ENCODE measurements at places on chromosomes 3 and 15.
A peak's percentile ranks its signal among the peaks of the same experiment; 100 is the strongest.

- DNase-seq, result peak; percentile 34
Measured at GRCh38 chr3:73401616-73402279, 223.0 kb downstream of the PDZRN3 start.

DNA sequence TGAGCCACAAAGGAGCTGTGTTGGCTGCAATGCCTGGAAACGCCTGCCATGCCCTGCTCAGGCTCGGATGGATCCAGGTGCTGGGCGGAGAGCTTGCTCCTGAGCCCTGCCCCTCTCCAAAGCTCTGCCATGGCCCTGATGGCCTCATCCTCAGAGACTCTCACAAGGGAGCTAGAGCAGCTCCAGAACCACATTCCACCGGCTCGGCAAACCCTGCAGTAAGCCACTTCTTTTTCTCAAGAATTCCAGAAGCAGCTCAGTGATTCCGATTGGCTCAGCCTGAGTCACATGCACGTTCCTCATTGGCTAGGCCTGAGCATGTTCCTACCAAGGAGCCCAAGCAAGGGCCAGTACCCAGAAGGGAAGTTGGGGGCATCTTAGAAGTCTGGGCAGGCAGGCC is 24.8 kb downstream of the TPRA1 start:
- no peak for DNase-seq

DNA sequence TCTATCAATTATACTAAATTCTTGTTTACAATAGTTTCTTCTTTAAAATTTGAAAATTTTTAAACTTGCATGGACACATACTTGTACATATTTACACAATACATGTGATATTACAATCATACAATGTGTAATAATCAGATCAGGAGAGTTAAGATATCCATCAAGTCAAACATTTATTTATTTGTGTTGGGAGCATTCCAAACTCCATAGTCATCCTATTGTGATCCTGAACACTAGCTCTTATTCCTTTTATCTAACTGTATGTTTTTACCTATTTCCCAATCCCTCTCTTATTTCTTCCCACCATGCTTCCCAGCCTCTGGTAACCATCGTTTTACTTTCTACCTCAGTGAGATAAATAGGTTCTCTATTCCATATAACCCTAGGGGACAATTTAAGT is 1219.2 kb downstream of the ZPLD1 start:
- DNase-seq, result no peak

DNA sequence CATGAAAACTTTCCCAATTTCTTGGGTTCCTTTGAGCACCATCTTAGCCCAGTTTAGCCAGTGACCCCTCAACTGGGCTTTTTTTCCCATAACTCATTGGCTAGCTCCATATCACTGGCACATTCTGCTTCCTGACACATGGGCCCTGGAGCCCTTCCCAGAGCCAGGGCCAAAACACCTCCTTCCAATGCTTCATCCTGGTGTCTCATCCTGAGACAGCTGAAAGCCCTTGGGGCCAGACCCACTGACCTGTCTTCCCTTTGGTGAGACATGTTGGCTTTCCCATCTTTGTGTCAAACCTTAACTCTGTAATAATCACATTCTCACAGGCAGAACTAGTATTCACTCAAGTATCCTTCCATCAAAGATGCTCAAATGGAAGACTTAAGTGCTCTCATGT is 82.6 kb upstream of the SMAD3 start:
- DNase-seq, result no peak

DNA sequence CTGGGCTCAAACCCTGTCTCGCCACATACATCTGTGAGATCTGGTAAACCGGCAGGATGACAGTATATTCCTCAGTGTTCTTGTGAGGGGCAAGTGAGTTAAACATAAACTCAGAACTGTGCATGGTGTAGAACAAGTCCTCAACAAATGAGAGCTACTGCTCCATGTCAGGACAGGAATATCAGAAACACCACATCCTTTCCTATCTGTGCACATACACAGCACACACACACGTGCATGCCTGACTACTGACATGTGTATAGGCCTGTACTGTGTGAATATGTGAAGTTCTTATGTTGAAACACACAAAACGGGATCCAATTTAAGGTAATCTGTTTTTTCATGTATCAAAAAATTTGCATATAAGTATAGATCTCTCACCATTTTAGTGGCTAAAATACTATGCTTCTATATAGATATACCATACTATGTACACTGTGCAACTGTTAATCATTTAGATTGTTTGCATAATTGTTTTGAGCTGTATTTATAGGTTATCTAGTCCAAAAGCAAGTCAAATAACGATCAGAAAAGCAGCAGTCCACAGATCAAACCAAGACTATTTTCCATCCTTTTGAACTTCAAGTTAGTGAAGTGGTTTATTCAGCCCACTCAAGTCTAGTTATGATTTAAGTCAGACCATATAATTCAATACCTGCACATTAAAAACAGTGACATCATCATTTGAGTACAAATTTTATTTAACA is 44.8 kb downstream of the CCR4 start:
- DNase-seq, result no peak

DNA sequence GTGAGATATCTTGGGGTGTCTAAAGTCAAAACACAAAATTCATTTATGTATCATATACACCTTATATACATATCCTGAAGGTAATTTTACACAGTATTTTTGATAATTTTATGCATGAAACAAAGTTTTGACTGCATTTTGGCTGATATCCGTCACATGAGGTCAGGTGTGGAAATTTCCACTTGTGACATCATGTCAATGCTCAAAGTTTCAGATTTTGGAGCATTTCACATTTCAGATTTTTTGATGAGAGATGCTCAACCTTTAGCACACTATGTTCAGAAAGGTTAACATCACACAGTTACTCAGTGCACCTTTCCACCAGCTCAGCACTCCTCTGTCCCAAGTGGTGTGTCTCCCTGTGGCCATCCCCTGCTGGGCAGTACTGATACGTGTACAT is 37.7 kb upstream of the CPB1 start:
- no peak for DNase-seq

- no peak for DNase-seq
Measured at GRCh38 chr3:50340448-50341329, at the start of gene RASSF1. TSS of gene RASSF1 (minus strand) at chr3:50340836. CDS start at chr3:50340805, 31 bp downstream.

- no peak for DNase-seq
Measured at GRCh38 chr3:49721896-49722781, 1.6 kb downstream of the GMPPB start.

DNA sequence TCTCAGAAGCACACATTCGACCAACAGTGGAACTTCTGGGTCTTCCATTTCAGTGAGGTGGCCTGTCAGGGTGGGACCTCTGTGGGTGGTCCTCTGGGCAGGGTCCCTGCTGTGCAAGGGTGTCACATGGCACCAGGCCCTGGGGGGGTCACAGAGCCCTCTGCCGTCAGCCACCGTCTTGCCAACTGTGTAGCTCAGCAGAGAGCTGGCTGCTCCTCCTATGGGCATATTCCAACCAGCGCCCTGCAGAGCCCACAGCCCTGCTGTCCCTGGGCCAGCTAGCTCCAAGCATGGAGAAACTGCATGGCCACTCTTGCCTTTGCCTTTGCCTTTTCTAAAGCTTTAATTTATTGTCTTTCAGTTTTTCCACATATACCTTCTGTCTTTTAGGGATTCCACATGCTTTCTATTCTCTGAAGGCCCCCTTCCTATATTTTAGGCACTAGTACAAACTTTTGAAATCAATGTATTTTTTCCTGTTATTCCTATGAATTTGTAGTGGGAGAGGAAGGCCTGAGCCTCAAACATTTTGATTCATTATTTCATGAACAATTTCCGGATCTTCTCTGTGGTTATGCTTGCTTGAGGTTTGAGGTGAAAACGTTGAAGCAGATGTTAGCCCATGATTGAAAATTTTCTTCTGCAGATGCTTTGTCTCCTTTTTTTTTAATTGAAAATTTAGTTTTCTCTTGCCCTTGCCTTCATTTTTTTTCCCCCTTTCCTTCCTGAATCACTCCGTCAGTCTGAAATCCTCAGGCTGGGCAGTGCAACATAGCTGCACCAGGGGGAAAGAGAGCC is 11.7 kb downstream of the IQCF1 start:
- no peak for DNase-seq

DNA sequence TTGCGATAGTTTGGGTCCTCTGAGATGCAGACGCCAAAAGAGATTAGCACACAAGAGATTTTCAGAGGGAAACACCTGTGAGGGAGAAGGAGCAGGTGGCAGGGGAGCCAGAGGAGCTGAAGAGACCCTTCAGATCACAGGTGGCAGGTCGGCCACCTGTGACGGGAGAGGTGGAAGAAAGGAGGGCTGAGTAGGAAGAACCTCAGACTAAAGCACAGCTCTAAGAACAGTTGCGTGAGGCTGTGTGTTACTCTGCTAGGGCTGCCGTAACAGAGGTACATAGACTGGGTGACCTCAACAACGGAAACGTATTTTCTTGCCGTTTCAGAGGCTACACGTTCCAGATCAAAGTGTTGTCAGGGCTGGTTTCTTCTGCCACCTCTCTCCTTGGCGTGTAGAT is 38.5 kb downstream of the C2CD4A start:
- no peak for DNase-seq

DNA sequence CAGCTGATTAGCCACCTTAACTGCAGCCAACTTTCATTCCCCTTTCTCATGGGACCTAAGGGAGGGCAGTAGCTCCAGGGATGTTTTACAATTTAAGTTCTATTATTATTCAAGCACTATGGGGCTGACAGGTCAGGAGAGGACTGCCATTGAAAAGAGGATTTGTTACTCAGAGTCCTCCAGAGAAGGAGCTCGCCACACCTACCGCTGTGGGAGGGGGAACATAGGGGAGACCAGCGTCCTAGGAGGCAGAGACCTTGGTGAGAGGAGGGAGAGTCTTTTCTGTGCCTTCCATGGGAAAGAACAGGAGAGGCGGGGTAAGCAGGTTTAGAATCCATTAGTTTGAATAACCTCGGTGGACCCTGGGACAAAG is 14.4 kb downstream of the ATP10A start:
- DNase-seq, result no peak

DNA sequence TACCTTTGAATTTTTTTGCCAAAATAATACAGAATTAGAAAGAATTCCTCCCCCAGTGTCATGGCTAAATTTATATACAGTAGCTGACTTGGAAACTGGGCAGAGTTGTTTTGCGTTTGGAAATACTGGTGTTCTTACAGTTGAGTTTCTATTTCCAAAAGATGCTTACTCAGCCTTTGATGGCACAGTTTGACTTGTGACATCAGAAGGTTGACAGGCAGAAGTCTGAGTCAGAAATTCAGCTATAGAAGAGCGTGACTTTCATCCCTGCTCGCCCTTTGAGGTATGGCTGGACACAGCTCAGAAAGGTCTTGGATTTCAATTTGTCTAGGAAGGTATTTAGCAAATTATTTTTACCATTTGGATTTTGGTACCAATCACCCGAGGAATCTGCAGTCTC is 175.8 kb downstream of the VGLL4 start:
- DNase-seq, result no peak

DNA sequence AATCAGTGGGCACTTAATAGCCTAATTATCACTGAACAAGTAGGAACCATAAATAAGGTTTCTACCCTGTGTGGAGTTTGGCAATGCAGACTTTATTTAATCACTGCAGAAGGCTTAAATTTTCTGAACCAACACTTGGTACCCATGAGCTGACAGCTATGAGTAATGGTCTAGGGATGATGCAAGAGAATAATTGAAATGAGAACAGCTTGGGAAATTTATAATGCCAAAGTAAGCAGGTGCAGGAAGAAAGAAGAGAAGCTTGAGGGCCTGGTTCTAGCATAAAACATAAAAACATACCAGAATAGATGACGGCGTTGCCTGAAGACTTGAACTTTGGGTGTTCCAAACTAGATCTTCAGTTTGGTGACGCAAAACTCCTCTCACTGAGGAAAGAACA is 67.0 kb downstream of the IMPG2 start:
- DNase-seq, result no peak

DNA sequence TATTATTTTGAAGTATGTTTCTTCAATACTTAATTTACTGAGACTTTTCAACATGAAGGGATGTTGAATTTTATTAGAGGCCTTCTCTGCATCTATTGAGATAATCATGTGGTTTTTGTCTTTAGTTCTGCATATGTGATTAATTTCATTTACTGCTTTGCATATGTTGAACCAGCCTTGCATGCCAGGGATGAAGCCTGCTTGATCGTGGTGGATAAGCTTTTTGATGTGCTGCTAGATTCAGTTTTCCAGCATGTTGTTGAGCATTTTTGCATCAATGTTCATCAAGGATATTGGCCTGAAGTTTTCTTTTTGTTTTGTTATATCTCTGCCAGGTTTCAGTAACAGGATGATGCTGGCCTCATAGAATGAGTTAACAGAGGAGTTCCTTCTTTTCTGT is 134.4 kb downstream of the RSRC1 start:
- DNase-seq, result no peak

GRCh38 chr3:43997316-43997715 is 244.4 kb upstream of the TOPAZ1 start:
- no peak for DNase-seq

- no peak for DNase-seq
Measured at GRCh38 chr3:184540777-184541681, 20.6 kb upstream of the EPHB3 start.

GRCh38 chr3:45082142-45082538 is 56.0 kb downstream of the CLEC3B start:
- DNase-seq, result no peak

GRCh38 chr3:117443014-117443413 is 733.4 kb downstream of the TUSC7 start:
- peak; percentile 8 for DNase-seq

DNA sequence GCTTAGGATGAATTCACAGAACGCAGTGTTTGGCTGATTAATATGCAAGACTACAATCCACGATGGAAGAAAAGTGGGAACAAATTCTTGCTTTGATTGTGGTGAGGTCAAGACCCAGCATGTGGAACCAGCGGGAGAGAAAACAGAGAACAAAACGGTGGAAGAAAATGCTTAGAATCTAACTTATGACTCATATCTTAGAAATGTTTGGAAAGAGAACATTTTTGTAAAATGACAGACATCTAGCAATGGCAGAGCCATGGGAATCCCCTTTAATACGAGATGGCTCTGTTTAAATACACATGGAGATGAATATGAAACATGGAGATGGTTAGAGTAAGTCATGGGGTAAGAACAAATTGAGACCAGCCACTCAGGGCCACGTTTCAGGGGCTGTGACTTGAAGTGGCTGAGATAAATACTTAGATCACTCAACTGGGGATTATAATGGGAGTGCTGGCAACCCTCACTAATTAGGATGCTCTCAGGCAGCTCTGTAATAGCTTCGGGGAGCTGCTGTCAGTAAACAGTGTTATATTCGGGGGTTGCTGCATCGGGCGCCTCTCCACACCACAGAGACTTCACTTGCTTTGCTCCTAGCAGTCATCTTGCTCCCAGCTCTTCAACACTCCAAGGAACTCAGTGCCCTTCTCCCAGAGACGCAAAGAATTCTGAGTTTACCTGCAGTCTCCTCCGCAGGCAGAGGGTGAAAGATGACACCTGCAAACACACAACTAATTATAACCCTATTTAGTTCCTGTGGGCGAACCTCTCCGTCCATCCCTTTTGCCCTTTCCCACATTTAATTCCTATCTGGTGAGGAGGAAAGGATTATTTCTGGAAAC is 68.0 kb upstream of the ONECUT1 start:
- peak; percentile 1 for DNase-seq

GRCh38 chr15:67066041-67066958 is 898 bp downstream of the SMAD3 start:
- no peak for DNase-seq

Measured in COLO829 (cell line).